NCI-H524 (cell line): ENCODE measurements at places on chromosomes 16 and 17.

- peak; percentile 48 for DNase-seq
Observed at GRCh38 chr17:4938688-4939545, 929 bp downstream of the SLC25A11 start.

GRCh38 chr17:17781591-17782496 is 54.9 kb downstream of the SREBF1 start:
- peak; percentile 86 for DNase-seq

DNA sequence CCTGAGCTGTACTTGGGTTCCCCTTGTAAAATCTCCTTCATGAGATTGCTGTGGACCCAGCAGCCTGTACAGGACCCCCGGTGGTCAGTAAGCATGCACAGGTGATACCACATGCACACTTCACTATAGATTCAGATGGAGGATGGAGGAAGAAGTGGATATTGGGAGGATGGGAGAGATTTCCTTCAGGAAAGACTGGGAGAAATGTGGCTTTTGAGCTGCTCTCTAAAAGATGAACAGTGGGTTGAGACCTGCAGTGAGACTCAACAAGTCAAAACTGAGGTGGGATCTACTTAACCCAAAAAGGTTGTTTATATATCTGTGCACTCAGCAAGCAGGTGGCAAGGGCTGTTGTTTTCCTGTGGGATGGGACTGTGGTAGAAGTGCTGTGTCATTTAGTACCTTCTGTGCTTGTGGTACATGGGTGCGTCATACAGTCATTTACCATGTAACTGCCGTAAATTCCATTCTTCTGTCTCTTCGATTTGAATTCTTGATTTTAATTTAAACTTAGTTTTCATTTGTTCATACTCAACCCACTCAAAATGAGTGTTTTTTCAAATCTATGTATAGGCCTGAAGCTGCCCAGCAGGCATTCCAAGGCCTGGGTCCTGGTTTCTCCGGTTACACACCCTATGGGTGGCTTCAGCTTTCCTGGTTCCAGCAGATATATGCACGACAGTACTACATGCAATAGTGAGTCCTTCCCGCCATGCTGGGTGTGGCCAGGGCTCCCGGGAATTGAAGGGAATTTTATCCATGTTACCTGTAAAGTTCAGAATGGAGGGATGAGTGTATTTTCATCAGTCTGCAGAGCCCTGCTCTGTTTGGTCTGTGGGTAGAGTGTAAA is 6.9 kb downstream of the HERPUD1 start:
- DNase-seq: no peak

GRCh38 chr17:49216482-49216881 is 6.0 kb downstream of the ABI3 start:
- DNase-seq: no peak
